ENCODE measurements at places on chromosomes 3 and 15.
A peak's percentile ranks its signal among the peaks of the same experiment; 100 is the strongest.

DNA sequence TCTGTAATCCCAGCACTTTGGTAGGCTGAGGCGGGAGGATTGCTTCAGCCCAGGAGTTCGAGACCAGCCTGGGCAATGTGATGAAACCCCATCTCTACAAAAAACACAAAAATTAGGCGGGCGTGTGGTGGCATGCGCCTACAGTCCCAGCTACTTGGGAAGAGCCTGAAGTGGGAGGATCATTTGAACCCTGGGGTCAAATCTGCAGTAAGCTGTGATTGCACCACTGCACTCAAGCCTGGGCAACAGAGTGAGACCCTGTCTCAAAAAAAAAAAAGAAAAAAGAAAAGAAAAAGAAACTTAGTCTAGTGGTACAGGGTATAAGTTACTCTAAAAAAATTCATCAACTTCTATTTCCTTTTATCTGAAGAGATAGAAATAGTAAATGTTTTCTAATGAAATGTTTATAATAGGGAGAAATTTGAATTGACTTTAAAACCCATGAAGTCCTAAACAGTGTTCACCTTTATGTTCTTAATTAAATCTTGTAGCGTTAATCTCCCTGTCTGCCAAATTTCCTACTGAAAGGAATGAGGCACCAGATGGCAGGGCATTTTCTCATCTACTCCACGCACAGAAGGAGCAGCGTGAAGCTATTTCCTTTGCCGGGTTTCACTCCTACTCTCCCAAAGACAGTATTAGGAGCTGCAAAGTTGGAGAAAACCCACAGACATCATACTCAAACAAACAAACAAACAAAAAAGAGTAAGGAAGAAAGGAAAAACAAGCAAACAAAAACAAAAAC is 1.9 kb downstream of the PCLAF start:
- DNase-seq: no peak

DNA sequence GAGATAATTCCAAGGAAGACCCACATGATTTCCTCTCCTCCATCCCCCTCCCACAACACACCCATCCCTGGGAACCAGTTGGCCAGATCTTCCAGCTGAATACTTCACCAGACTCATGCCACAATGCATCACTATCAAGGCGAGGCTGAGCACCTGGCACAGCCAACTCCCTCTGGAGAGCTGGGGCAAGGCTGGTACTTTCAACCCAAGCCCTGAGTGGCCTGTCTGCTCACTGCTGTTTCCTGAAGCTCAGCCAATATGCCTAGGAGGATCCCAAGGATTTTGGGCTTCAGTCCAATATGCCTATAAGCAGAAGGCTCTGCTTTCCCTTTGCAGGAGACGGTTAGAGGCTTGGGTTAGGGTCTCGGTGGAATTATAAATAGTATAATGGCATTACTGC is 90.9 kb upstream of the NEO1 start:
- no peak for DNase-seq

DNA sequence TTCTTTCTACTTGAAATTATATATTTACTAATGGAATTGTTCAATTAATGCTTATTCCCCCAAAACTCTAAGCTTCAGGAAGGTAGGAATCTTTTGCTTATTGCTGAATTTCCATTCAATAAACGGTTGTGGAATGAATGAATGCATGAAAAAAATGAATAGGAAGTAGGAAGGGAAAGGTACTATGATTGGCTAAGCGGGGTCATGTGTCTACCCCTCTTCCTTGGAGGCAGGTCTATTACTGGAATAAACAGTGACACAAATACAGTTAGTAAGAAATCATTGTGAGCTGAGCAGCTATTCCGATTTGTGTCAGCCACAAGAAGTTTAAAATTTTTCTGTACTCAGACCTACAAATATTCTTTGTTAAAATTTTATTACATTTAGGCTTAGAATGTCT is 10.5 kb upstream of the TRA2B start:
- no peak for DNase-seq

- DNase-seq: no peak
These were observed 25.9 kb upstream of the GABRG3 start for GRCh38 chr15:26945046-26945445.

GRCh38 chr15:40906091-40906990 is 12.1 kb downstream of the VPS18 start:
- DNase-seq: peak; percentile 66

DNA sequence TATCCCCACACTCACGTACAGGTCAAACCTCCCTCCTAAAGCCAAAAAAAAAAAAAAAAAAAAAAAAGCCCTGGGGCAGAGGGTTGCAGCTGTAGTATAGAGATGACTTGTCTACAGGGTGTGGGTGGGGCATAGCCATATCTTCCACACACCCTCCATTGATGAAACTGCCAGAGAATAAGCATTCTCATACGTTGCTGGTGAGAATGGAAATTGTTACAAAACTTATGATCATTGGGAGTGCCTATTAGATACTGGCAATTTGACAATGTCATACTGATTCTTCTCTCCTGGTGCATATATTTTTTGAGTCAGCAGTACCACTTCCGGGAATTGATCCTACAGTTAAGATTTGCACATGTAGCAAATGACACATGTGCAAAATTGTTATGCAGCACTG is 11.0 kb upstream of the CTNNB1 start:
- DNase-seq: no peak

GRCh38 chr3:127844326-127844942 is 22.1 kb upstream of the MGLL start:
- DNase-seq: no peak

DNA sequence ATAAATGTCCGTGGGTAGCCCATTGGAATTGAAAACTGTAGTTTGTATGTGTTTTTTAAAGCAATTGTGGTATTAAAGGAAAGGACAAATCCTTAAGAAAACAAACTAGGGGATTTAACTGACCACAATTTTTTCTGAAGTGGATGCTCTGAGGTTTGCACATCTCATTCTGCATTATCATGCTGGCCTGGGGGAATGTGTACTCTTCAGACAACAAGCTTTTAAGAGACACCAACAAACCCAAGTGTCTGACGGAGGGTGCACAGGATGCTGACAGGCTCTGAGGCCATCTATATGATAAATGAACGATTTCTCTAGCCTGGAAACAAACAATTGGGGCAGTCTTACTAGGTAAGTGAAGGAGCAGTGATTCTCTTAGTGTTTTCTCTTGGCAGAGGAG is 9.1 kb downstream of the LINS1 start:
- no peak for DNase-seq

- no peak for DNase-seq
These were observed 116.7 kb downstream of the EDEM1 start for GRCh38 chr3:5304188-5304587.

DNA sequence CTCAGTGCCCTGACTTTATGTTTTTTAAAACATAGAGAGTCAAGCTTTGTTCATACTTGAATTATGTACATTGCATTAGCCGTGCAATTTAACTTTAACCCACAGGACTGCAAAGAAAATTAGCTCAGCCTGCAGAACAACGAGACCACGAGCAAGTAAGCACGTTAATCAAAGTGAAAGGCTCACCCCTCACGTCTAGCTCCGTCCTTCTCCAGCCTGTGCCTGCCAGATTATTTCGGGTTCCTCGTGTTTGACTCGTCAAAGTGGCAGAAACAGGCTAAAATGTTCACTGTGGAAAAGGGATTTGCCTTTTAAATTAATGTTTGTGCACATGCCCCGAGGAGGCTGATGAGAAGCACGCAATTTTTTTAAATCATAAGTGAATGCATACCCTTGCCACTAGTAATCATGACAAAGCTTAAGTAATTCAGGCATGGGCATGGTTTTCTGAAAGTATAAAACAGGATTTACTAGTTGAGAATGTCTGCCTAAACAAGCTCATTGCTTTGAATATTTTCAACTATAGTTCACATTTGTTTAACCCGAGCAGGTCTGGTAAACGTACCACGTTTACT is 15.3 kb downstream of the ZBTB38 start:
- DNase-seq: no peak

- DNase-seq: no peak
These were observed 25.3 kb upstream of the SI start for GRCh38 chr3:165103616-165104015.

DNA sequence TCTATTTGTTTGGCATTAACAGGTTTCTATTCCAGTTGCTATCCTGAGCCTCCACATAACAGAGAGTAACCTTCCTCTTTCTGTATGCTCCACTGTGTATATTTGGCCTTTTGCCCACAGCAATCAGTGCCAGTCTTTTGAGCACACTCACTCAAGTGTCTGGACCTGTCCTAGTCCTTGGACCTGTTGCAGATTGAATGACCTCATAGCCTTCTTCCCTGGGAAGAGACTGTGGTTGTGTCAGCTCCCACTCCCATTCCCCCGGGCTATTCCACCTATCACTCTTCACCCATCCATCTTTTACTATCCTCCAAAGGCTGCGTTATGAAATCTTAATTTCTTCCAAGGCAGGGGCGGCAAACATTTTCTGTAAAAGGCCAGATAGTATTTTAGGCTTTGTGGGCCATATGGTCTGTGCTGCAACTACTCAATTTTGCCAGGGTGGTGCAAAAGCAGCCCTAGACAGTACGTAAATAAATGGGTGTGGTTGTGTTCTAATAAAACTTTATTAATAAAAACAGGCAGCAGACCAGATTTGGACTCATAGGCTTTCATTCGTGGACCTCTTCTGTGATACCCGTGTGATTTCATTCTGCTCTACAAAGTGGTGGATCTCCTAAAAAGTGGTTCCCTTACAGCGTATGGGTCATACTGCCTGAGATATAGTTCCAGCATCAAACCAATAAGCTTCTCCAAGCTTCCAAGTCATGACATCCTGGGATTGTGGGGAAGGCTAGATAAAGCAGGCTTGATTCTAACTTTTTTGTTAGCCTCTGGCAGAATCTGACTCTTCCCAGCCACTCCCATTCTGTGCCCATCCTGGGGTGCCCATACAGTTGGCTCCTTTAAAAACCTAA is 57.4 kb downstream of the CDAN1 start:
- no peak for DNase-seq

DNA sequence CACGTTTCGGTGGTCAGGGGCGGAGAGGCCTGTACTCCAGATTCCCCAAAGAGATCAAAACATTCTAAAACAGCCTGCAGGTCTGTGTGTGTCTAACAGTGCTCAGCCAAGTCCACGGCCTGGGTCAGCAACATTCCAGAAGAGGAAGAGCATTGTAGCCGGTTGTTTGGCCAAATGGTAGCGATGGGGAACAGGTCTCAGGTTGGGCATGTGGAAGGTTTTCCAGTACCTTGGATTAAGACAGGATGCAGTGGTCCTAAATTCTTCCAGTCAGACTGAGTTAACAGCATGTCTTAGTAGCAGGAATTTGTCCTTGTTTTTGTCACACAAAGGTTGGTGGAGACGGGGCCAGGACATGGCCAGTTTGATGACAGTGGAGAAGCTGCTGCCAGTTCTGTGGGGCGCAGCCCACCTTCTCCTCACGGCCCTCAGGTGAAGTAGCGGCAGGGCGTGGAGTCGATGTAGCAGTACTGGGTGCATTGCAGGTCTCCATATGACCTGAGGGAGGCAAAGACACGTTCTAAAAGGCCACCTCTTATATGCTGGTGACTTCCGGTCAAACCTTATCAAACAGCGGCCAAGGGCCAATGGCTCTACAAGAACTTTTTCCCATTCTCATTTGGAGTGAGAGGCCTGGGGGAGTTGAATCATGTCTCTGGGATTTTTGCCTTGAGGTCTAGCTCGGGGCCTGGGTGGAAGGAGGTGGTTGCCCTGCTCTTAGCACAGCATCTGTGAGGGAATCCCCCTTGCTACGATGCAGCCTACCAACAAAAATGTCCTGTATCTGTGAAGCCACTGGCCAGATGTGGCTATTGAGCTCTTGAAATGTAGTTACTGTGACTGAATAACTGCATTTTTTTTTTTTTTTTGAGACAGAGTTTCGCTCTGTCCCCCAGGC is 24.1 kb downstream of the EAF1 start:
- DNase-seq: no peak

DNA sequence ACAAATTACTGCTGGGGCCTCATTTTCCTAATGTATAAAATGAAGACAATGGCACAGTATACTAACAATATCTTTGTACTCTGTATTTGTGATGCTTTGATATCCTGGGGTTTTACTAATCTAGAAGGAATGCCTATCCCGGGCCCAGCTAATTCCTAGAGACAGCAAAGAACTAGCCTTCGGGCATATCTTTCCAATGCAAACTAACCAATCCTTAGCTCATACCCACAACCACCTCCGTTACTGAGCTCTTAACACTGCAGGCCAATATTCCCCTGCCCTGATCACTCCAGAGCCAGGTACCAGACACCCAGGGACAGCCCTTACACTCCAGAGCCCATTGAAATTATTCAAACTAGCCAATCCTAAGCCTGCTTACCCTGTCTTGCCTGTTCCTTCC is 309.0 kb downstream of the ULK4 start:
- no peak for DNase-seq

DNA sequence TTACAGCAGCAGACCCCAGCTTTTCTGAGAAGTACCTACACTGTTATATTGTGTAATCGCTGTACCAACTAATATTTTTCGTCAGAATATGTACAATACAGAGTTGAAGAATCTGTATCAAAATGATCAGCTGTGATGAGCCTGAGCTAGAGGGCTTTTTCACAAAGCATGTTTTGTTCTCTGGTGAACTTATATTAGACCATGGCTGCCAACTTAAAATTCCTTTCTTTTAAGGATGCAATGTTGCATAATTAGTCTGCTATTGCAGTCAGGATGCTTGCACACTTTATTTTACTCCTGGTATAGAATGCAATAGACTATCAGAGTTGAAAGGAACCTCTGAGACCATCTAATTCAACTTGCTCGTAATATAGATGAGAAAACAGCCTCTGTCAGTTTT is 127.8 kb downstream of the RBMS3 start:
- no peak for DNase-seq

- no peak for DNase-seq
These were observed 13.6 kb upstream of the TSEN2 start for GRCh38 chr3:12470680-12471079.

DNA sequence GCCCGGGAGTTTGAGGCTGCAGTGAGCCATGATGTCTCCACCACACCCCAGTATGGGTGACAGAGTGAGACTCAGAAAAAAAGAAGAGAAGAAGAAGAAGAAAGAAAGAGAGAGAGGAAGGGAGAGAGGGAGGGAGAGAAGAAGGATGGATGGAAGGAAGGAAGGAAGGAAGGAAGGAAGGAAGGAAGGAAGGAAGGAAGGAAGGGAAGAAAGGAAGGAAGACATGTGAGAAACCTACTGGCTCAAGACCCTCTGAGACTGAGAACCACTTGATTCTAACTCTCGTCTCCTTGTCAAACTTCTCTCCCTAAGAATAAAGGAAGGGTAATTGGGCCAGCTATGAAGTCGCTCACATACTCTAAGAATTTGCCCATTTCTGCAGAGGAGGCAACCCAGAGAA is 148.1 kb upstream of the UBE2E1 start:
- no peak for DNase-seq

GRCh38 chr15:69140306-69140705 is 20.1 kb upstream of the GLCE start:
- DNase-seq: no peak
